ENCODE measurements at places on chromosomes 11 and 22.

- DNase-seq, result no peak
These were observed 4.3 kb downstream of the SBF1 start for GRCh38 chr22:50470491-50470890.

GRCh38 chr11:1042626-1043562 lies 6.4 kb upstream of the MUC6 start:
- no peak for DNase-seq

DNA sequence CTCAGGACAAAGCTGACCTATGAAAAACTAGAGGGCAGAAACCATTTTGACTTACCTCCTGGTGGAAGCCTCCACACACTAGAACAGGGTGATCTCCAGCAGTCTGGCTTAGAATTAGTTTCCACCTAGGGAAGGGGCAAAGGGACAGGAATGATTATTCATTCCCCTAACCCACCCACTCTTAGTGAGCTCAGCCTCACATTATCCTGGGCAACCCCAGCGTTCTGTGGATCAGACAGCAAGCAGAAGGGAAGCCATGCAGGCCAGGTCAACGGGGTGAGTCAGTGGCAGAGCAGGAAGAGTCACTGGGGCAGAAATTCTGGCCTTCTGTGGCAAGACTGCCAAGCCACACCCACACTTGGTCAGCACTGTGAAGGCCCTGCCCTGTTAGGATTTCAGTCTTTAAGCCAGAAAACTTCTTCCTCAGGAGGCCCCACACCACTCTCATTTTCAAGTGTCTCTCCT lies 10.5 kb downstream of the NUMA1 start:
- no peak for DNase-seq

GRCh38 chr11:70732023-70732880 lies 333.9 kb downstream of the CTTN start:
- no peak for DNase-seq

GRCh38 chr11:898540-899190 lies 11.9 kb downstream of the CHID1 start:
- no peak for DNase-seq

- DNase-seq, result no peak
These were observed 36.3 kb upstream of the APOBEC3A start for GRCh38 chr22:38921120-38921519.

DNA sequence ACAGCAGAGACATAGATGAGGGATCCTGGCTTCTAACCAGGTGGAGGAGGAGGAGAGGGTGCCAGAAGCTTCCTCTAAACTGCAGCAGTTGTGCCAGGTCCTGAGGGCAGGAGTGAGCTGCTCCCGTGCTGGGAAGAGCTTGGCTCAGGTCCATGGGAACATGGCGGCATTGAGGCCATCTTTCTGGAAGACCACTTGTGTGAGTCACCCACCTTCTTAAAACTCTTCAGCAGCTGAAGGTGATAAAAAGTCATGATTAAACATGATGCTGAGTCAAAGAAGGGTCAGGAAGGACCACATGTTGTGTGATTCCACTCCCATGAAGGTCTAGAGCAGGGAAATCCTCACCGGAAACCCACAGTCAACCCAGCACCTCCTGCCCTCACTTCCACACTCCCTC lies 35.1 kb downstream of the LINC01488 start:
- DNase-seq, result no peak

- no peak for DNase-seq
These were observed 102.9 kb downstream of the ADAMTS15 start for GRCh38 chr11:130551388-130551787.

- no peak for DNase-seq
These were observed 118.6 kb downstream of the ARHGAP42 start for GRCh38 chr11:100805506-100806199.

DNA sequence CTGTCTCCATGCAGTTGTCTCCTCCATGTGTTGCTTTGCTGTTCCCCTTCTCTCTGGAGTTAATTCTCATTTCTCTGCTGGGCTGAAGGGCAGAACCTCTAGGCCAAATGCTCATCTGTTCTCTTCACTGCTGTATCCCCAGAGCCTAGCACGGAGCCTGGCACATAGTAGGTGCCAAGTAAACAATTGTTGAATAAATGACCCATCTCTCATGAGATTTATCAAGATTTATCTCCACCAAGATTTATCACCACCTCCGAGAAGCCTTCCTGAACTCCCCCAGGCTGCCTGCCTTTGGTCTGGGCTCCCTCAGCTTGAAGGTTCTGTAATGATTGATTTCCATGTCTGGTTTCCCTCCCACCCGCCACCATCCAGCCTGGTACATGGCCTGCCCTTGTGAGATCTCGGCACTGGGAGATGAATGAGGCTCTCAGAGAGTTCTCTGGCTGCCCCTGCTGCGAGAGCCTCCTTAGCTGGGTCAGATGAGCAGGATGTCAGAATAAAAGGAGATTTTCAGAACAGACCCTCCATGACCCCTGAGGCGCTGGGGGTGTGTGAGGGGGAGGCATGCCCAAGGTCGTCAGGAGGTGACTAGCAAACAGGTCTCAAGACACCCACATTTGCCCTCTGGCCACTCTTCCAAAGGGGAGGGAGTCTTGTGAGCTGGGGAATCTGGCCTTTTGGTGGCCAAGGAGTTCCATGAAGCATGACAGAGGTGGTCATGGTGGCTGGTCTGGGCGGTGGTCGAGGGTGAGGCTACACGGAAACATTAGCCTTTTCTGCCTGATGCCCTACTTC lies 2.4 kb upstream of the GDPD5 start:
- no peak for DNase-seq

GRCh38 chr22:31818481-31819392 lies 64.9 kb downstream of the DEPDC5 start:
- DNase-seq, result no peak

DNA sequence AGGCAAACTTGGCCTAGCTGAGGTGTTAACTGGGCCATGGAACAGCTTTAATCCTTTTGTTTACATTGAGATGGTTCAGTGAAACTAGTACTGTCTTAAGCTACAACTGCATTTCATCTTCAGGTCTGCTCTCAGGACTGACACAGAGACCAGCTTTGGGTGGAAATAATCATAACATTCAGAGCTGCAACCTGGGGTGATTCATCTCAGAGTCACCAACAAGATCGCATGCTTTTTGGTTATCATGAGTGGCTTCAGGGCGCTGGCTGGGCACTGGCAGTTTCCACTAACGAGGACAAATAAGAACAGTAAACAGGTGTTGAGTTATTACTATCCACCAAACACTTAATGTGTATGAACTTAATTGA lies 60.9 kb upstream of the PAX6 start:
- no peak for DNase-seq

DNA sequence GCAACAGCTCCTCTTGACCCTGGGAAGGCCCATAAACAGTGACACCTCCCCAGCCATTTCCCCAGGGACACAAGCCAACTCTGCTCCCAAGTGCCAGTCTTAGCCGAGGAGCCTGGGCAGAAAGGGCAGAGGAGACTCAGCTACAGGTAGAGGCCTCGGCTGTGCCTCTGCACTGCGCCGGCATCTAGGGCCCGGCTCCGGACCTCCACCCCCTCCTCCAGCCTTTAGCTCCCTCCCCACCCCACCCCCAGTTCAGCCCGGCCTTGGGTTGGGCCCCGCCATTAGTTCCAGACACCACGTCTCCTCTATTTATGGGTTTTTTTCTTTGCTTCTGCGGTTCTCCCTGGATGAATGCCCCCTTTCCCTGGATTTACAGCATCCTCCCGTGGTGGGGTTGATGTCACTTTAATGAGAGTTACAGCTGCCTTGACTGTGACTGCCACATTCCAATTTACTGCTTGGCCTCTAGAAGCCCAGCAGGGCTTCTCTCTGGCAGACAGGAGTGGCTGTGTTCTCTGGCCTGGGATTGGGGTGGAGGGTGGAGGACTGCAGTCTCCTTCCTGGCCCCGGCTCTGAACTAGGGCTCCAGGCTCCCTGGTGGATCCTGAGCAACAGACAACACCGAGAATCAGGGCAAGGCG lies 13.5 kb upstream of the OAF start:
- no peak for DNase-seq

DNA sequence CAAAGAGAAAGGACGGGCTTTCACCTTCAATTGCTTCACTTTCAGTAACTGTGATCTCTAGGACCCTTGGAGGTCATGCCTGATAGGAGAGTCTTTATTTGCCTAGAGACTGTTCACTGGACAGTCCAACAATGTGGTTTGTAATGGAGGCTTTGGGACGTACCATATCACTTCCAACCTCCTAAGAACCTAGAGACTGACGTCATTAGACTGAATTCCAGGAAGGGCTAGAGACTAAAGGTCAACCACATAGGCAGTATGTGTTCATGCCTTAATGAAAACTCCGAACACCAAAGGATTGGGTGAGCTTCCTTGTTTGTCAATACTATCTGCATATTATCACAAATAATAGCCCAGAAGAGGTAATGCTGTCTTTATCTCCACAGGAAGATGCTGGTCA lies 53.7 kb upstream of the CNTN5 start:
- no peak for DNase-seq

DNA sequence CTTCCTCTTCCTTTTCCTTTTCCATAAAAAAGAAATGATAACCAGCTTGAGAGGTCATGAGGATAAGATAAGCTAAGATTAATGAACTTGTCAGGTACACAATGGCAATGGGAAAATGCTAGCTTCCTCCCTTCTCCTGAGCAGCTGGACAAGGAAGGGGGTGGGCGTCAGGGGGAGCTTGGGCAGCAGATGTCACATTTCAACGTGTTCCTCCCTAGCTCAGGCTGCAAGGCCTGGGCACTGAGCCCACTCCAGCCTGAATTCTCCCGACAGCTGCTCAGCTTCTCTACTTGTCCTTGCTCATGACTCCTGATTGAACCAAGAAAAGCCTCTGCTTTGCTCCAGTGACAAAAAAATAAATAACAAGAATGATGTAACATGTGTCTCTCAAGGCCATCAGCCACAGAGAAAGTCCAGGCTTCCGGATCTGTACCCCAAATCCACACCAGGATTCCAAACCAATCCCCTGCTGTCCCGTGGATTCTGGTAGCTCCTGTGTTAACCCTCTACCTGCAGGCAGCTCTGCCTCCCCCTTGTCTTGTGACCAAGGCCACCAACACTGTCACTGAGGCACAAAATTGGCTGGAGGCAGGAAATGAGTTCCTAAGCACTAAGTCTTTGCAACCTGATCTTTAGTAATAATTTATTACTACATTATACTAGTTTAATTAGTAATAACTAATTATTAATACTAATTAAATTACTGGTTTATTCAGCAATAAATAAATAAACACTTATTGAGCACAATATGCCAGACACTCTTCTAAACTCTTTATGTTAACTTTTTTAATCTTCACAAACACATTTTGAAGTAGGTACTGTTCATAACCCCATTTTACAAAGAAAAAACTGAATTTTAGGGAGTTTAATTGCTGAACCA lies 146.5 kb downstream of the CCDC34 start:
- no peak for DNase-seq

- no peak for DNase-seq
These were observed 141.9 kb downstream of the CSNK2A3 start for GRCh38 chr11:11211186-11211585.

DNA sequence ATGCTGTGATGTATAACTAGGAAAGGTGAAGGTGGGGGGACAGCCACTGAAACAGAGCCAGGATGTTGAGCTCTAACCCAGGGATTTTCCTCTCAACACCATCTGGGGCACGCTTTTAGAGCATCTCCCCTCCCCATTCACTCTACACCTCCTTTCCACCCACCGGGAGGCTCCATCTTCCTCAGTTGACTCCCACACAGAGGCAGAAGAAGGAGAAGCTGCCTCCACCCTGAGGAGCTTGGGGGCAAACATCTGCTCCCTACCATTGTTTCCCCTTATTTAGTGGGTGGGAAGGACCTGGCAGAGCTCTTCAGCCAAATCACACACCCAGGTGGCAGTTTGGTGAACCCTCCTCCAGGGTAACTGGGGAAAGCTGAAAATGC lies 50.0 kb upstream of the ADA2 start:
- no peak for DNase-seq

- DNase-seq, result no peak
These were observed 7.4 kb downstream of the GNB1L start for GRCh38 chr22:19847345-19847632.

DNA sequence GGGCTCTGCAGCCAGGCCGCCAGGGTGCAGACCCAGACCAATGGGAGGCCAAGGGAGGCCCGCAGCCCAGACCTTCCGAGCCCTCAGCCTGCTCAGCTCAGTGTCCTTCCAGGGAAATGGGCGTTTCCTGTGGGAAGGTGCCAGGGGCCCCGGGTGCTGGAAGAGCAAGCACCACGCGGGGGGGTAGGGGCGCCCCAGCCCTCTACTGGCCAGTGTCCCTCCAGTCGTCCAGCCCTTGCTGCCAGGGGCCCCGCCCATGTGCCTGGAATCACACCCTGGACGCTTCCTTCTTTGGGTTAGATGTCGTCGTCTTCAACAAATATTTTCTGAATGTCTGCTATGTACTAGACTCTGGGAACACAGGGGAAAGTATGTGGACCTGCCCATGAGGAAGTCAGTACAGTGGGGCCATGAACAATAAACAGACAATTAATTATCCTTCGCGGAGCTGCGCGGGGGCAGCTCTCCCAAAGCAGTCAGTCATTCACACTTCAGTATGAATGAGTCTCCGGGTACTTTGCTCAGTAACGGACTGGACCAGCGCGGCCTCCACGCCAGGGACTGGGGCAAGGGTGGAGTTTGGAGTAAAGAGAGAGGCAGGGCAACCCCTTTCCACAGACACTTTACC lies 60.2 kb downstream of the CDKN1C start:
- no peak for DNase-seq

GRCh38 chr11:66216911-66217310 lies 51.5 kb upstream of the RAB1B start:
- no peak for DNase-seq

- no peak for DNase-seq
These were observed 1258.8 kb downstream of the BRD1 start for GRCh38 chr22:48568736-48569330.

GRCh38 chr11:61969838-61970662 lies 2.6 kb upstream of the FTH1 start:
- DNase-seq, result no peak

- no peak for DNase-seq
These were observed 28.8 kb downstream of the CCDC81 start for GRCh38 chr11:86403458-86403857.

GRCh38 chr11:60183591-60184205 lies 815 bp upstream of the MS4A6A start:
- DNase-seq, result no peak

DNA sequence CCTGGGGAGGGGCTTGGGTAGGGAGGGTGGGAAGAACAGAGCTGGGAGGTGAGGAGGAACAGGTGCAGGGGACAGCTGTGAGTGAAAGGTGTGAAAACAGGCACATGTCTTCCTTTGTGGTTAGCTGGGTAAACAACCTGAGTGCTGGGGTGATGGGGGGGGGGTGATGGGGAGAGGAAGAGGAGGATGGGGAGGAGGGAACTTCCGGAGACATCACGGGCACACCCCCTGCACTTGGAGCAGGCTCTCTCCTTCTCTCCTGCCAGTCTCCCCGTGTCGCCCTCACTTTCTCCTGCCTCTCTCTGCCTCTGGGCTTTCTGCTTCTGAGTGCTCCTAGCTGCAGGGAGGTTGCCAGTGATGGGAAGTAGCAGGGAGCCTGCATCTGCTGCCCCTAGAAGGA lies 8.8 kb downstream of the CXCR5 start:
- no peak for DNase-seq
